ENCODE measurements at places on chromosomes 16 and 17.

DNA sequence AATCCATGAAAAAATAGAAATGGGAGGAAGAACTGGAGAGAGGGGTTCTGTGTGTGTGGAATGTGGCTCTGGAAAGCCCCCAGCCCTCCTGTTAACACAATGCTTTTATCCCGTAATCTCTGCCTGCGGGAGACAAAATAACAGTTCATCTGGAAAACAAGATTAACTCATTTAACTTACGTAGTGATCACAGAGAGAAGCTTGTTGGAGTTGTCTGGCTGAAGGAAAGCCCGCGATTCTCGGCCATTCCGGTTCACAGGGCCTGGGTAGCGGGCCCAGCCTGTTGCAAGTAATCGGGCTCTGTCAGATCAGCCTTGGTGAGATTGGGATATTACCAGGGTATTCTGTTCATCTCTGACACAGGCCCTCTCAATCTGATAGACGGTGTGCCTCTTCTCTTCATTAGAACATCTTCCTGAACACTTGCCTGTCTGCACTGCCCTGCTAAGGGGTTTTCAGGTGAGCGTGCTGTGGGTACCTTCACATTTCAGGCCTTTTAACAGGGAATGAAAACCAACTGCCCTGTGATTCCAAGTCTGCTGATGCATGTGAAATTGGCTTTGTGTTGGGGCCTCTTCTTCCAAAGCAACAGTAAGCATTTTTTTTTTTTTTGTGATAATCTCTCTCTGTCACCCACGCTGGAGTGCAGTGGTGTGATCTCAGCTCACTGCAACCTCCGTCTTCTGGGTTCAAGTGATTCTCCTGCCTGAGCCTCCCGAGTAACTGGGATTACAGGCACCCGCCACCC, 609.9 kb downstream of the WWOX start:
- DNase-seq: no peak

GRCh38 chr17:6995500-6996255, at the start of gene ALOX12:
TSS of gene ALOX12 (plus strand) at chr17:6996049. CDS start at chr17:6996118, 69 bp downstream.
- DNase-seq: no peak

- DNase-seq: no peak
Measured at GRCh38 chr17:14701886-14702285, 401.0 kb downstream of the HS3ST3B1 start.

DNA sequence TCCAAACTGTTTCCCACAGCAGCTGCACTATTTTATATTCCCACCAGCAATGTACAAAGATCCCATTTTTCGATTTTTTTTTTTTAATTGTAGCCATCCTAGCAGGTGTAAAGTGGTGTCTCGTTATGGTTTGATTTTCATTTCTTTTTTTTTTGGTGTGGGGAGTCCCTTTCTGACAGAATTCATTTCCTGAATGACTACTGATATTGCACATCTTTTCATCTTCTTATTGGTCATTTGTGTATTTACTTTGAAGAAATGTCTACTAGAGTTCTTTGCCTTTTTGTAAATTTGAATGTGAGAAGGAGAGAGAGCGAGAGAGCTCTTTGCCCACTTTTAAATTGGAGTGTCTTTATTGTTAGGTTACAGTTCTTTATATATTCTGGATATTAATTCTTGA, 14.0 kb downstream of the CYB5B start:
- DNase-seq: no peak

- no peak for DNase-seq
Measured at GRCh38 chr17:71900621-71901229, 220.1 kb upstream of the SOX9 start.

DNA sequence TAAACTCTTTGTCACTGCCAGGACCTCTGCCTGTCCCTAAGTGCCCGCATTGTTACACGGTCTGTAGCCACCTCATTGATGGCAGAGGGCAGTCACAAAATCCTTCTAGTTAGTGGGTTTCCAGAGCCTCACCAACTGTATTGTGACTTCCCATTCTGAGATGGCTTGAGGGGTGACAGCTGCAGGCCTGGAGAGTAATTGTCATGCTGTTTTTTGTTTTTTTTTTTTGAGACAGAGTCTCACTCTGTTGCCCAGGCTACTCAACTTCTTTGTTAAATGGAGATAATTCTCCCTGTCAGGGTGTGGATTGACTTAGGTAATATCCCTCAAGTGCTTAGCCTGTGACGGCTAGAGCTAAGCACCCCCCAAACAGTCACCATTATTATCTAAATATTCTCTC, 77.9 kb downstream of the SDR42E1 start:
- no peak for DNase-seq

DNA sequence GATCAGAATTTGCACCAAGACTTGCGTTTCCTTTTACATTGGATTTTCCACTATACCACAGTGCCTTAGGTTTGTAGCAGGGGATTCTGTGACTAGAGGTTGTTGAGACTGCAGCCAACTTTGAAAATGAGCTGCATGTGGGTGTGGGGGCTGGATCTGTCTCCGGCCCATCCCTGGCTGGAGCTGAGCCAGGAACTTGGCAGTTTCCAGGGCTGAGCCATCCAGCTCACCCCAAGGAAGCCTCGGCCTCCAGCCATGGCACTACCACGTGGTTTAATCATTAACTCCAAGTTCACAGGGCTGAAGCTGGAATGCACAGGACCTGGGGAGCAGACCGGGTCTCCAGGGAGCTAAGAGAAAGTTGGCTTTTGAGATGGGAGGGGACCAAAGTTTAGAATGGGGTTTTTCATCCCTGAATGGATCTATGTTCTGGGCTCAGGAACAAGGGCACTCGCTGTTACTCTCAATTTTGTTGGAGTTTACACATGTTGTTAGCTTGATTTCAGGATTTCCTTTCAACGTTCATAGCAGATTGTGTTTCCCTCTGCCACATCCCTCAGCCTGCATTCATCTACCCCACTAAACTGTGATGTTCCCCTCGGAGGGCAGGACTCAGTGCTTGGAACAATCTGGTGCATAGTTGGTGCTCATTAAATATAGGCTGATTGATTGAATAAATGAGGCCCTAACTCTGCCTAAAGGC, 42.3 kb upstream of the HNF1B start:
- no peak for DNase-seq

- no peak for DNase-seq
Measured at GRCh38 chr17:2238432-2239169, 65.0 kb downstream of the SMG6 start.

GRCh38 chr17:67648032-67648905, 69.5 kb upstream of the NOL11 start:
- no peak for DNase-seq

GRCh38 chr17:16140854-16141253, 74.5 kb downstream of the NCOR1 start:
- no peak for DNase-seq

- DNase-seq: no peak
Measured at GRCh38 chr16:28260193-28260592, 32.1 kb upstream of the SBK1 start.

DNA sequence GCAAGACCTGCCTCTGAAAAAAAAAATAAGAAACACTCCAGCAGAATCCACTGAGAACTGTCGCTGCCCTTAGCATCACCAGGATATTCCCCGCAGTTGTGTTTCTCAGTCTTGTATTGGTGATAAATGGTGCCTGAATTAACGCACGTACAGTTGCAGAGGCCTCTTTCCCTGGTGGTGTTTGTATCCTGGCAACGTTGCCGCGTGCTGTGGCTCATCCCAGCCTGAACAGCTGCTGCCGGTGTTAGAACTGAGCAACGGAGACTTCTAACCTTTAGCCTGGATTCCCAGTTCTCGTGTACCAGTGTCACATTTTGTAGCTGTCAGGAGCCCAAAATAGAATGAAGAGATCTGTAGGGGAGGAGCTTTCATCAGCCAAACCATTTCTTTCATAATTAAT, 4.8 kb downstream of the MLYCD start:
- no peak for DNase-seq

DNA sequence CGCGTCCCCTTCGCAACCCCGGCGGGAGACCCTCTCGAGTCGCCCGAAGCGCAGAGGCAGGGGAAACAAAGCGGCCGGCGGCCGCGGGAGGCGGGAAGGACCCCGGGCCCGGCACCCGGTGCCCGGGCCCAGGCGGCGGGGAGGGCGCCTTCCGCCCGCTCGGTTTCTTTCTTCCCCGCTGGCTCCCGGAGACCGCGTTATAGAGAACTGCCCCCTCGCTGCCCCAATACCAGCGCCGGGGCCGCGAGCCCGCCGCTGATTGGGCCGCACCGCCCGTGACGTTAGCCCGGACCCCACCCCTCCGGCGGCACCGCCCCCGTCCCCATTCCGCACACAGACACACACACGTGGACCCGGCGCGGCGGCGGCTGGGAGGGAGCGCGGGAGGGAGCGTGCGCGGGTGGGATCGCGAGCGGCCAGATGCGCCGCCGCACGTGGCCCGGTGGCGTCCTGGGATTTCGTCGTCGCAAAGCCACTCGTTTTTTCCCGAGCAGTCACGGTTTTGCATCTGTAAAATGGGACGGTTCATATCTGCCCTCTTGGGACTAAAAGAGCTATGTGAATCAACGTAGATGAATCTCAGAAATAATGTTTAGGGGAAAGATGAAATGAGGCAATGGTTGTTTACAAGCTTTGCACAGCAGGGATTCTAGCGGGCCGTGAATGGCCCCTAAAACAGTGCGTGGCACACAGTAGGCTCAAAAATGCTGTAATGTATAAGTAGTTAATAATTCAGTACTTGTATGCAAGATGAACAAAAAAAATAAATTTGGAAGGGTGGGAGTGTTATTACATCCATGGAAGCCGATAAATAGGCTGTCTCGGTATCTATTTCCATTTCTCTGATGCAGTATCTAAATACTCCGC, at the start of gene EPOP:
EPOP (minus strand) TSS at position 209 of the 867 bp plus-strand sequence. CDS start 462 bp downstream, outside the sequence.
- DNase-seq: peak; percentile 93

- DNase-seq: no peak
Measured at GRCh38 chr17:53420035-53420641, 402.6 kb upstream of the KIF2B start.

DNA sequence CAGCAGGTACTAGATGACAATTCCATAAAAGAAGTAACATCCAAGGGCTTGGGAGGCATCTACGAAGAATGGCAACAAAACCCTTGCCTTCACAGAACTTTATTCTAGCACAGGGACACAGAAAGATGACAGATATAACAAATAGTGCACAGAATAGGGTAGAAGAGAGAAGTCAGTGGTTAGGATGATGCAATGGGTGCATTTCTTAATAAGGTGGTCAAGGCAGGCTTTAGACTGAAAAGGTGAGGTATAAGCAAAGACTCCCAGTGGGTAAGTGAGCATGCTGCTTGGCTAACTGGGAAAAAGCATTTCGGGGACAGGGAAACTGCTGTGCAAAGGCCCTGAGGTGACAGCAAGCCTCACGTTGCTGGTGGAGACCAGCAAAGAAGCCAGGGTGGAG, 175.9 kb downstream of the XYLT1 start:
- no peak for DNase-seq

- DNase-seq: no peak
Measured at GRCh38 chr16:10579965-10580882, at the start of gene EMP2. TSS of gene EMP2 (minus strand) at chr16:10580598. CDS start at chr16:10547617, 32,981 bp downstream.

DNA sequence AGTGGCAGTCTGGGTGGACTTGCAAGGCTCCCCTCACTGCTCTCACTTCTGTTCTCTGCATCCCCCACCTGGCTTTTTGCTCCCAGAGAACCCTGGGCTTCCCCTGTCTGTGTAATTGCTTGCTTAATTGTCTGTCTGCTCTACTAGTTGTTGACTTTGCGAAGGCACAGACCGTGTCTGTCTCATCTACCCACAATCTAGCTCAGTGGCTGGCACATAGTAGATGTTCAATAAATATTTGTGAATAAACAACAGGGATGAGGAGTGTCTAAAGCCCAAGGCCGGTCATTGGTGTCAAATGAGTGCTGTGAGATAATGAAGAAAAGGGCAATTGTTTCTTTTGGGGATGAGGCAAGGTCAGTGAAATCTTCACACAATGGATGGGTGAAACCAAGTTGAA, 2.8 kb upstream of the SEZ6 start:
- DNase-seq: no peak

DNA sequence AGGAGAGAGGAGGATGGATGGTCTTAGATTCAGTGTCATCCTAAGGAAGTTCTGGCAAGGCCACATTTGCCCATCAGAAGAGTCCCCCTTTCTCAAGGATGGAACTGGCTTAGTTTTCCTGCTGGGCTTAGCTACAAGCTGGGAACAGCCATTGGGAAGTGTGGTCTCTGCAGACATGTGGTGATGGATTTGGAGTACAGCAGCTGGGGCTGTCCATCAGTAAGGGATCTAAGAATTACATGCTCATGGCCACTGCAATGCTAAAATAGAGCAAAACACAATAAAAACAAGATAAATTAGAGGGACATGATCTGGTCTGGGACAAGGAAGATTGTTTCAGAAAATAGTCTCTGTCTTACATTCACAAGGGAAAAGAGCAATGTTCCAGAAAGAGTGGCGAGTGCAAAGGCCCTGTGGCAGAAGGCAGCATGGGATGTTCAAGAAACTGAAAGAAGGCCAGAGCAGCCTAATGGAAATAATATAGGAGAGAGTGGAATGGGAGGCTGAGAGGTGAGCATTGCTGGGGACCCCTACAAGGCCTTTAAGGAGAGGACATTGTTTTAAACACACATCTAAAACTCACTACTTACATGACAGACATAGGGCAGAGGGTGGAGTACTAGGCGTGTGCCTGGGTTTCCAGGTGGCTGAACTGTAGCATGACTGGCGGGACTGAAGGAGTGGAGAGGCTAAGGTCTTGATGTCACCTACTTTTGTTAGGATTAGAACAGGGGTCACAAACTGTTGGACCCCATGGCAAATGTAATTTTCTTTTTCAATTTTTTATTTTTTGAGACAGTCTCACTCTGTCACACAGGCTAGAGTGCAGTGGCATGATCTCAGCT, 17.0 kb upstream of the TOX3 start:
- DNase-seq: no peak

DNA sequence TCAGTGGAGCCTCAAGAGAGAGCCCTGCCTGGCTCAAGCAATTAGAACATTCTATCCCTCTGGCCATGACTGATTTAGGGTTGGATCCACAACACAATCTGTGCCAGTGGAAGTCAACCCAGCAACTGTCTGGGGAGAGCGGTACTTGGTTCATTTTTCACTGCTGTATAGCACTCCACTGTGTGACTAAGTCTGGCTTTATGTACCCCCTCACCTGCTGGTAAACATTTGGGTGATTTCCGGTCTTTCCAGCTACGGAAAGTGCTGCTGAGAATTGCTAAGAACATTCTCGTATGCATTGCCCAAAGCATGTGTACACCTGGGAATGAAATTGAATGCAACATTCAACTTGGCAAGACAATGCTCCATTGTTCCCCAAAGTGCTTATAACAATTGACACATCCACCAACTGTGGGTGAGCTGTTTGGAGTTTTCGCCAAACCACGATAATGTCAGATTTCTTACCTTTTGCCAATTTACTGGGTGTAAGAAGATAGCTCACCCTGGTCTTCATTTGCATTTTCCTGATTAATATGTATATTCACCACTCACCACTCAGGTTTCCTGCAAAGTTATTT, 63.5 kb upstream of the MED9 start:
- no peak for DNase-seq

- DNase-seq: no peak
Measured at GRCh38 chr17:15490634-15491261, 23.3 kb upstream of the CDRT4 start.

DNA sequence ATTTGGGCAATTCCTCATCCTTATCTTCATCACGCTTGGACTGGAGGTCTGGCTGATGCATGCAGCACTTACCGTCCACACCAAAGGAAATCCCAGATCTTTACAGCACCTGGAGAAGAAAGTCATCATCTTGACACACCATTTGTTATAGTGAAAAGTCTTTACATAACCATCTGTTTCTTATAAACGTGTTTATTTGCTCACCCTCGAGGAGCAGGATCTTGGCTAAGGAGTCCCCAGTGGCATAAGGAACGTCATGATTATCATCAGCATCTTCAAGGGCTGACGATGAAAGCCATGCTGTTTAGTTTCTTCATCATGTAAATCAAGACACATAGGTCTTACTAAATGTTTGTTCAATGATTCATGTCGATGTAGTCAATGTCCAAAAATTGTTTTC, 248.8 kb upstream of the ELAC2 start:
- no peak for DNase-seq

Measured in CD4-positive, alpha-beta T cell treated with Interleukin-6 for 4 hours (primary cell).